Natural killer cell treated with Interleukin-12 subunit alpha and Interleukin-12 subunit beta and Interleukin-15 and Interleukin-18, amount 100 ng/mL, for 72 hours (primary cell): ENCODE measurements at places on chromosomes 16 and 17.

- DNase-seq: peak; percentile 79
Measured at GRCh38 chr17:78133971-78134898, 3.7 kb downstream of the TMC8 start.

- no peak for DNase-seq
Measured at GRCh38 chr16:10390330-10390729, 4.5 kb downstream of the ATF7IP2 start.

DNA sequence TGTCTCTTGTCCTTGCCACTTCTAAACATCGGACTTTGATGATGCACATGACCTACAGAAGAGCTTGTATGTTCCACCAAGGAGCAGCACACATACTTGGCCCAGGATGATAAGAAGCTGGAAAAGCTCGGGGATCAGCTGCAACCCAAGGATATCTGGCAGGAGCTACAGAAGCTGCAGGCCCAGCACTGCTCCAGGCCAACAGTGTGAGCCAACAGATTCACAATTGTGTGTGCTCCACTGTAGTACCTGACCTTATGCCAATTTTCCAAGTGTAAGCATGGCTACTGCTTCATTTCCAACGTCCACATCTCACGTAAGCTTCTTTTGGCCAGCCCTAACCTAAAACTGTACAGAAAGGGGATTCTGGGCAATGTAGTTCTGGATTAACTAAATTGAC lies 83.4 kb downstream of the COX10 start:
- no peak for DNase-seq

- DNase-seq: peak; percentile 25
Measured at GRCh38 chr16:3971261-3971660, 90.7 kb upstream of the CREBBP start.

DNA sequence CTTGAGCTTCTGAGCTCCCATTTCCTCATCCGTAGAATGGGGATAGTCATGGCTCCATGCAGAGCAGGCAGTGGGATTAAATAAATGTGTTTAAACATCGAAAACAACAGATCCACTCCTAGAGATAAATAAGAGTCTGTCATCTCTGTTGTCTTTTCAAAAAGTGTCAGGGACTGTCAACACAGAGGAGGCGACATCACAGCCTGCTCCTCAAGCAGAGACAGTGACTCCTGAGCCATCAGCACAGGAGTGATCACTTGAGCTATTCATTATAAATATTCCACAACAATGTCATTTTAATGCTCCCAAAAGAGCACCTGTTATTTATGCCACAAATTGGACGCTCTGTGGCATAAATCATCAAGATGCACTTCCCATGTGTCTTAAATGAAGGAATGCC lies 605.6 kb upstream of the CDH5 start:
- DNase-seq: no peak

DNA sequence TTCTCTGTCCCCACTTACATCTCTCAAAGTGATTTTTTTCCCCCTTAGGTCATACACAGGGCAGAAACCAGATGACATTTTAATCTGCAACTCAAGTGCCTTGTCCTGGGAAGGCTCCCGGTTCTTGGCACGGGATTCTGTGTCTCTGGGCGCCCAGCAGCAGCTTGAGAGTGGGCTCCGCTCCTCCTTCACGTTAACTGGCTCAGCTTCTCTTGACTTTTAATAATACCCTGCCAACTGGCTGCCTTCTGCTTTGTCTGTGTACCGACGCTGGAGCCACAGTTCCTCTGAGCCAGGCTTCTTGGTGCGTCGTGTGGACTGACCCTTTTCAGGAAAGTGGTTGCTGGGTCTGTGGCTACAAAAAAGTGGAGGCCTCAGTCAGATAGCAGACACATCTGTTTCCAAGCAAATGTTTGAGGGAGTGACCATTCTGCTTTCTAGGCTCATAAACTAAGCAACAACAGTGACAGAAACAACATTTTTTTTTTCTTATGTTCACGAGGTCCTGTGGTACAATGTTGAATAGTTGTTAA lies 64.9 kb downstream of the IRF8 start:
- DNase-seq: no peak

DNA sequence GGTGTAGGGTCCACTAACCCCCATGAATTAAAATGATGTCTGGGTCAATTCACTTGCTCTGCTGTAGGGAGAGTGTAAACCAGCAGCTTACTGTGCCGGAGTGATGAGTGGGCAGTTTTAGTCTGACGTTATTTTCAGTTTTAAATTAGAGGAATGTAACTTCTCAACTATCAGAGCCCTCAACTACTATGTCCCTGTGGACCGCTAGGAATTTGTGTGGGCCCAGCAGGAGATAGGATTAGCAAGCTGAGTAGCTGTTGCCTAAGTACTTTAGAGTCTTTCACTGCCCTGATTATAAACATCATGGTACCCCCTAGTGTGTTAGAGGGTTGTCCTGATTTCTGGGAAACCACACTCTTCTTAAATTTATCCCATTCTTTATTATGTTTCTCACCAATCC lies 11.4 kb downstream of the MARVELD3 start:
- DNase-seq: no peak

GRCh38 chr16:14219983-14220382 lies 148.9 kb downstream of the MRTFB start:
- DNase-seq: no peak

DNA sequence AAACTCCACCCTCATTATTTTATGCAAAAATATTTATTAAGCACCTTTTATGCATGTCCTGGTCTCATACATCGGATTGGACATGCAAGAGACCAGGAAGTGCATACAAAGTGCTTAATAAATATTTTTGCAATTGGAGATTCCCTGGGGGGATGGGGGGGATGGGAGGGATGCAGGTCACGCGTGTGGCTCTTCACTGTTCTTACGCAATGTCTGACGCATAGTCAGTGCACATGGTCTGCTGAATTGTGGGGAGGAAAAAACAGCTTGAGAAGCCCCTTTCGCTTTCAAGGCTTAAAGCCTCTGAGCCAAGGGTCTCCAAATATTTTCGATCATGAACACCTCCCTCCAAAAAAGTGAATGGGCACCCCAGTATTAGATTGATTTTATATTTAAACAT lies 96.7 kb upstream of the XYLT1 start:
- no peak for DNase-seq

- DNase-seq: no peak
Measured at GRCh38 chr16:69845181-69845580, 83.0 kb downstream of the WWP2 start.

DNA sequence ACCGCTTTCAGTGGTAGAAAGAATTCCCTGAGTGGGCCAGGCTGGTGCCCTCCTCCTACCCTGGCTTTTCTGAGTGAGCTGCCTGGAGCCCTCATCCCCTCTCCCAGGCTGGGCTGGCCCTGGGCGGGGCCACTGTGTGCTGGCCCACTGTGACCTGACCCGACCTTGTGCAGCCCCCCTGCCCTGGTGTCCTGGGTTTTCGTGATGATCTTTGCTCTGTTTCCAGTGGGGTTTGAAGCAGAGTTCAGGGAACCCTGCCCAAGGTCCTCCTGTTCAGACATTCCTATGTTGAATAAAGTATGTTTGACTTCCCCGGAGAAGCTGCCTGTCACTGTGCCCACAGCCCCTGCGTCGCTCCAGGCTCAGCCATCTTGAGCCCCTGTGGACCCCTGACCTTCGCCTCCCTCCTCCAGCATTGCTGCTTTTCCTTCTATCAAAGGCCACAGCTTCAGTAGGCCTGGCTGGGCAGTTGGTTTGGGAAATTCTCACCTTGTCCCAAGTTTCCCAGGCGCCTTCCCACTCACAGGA lies 13.7 kb upstream of the NAGLU start:
- no peak for DNase-seq

DNA sequence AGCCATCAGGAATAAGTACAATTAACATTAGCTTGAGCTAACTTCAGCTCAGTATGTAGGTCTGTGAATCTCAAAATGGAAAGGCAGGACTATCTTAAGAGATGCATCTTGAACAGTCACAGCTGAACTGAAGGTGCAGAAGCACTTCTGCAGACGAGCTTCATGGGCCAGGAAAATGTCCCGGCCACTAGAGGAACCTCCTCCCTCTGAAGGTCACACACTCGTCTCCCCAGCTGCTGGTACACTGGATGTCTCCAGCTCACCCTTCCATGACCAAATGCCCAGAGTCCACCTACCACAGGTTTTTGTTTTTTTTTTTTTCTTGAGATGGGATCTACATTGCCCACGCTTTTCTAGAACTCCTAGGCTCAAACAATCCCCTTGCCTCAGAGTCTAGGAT lies 33.2 kb downstream of the WDR59 start:
- no peak for DNase-seq

DNA sequence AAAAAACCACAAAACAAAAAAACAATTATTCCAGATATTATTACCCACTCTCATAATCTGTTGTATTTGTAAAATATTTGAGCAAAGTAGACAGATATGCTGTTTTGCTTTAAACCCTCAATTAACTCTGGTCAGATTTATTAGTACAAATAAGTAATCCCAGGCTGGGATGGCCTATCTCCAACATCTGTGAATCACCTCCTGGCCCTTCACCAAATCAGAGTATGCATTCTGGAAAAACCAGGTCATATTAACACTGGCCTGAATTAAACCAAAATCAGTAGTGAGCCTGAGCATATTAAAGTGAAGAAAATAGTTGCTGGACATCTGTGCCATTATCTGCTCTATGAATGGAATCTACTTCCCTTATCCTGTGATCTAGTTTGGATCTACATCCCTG lies 41.0 kb downstream of the STAT3 start:
- DNase-seq: no peak

DNA sequence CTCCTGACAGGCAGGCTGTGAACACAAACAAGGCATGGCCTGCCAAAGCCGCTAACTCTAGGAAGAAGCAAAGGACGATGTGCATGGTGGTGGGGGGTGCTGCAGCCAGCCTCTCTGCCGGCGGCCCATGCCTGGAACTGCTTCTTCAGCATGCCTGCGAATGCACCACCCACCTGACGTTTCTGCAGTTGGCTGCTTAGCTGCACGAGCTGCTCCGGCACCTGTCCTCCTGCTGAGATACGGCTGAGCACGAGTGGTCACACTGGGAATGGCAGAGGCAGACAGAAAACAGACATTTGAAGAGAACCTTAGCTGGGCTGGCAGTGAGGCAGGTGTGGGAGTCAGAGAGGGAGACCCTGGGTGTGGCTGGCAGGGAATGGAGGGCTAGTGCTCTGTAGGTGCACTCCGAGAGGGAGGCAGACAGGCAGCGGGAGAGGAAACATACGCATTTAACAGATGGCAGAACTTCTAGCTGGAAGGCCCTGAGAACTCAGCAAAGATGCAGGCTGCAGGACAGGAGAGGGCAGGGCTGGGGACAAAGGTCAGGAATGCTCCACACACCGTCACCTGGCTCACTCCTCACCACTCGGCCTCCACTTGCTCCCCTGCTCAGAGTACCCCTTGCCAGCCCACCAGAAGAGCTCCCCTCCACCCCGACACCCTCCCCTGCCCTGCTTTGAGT lies 5.2 kb downstream of the FLCN start:
- no peak for DNase-seq

GRCh38 chr17:64599827-64600226 lies 62.3 kb downstream of the SMURF2 start:
- DNase-seq: no peak

- peak; percentile 18 for DNase-seq
Measured at GRCh38 chr17:28904800-28905199, 1.9 kb upstream of the DHRS13 start.

DNA sequence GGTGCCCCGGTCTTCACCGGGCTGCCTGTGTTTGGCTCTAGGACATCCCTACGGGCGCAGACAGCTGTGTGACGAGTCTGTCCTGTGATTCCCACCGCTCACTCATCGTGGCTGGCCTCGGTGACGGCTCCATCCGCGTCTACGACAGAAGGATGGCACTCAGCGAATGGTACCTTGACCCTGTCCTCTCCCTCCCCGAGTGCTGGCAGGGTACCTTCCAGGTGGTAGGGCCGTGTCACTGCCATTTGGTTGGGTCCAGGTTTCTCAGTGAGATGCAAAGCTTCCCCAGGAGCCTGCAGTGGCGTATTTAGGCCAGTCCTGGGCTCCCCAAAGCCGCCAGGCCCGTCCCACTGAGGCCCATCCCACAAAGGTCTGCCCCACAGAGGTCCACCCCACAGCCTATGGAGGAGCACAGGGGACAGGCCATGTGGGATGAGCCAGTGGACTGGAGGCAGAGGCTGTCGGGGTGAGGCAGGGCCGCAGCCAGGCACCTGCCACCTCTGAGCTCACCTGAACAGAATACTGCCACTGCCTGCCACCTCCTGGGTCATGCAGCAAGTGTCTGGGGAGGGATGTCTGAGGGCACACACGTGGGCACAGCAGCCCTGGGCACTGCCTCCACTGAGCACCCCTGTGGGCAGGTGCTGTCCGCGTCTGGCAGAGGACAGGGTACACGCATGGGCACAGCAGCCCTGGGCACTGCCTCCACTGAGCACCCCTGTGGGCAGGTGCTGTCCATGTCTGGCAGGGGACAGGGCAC lies 31.4 kb upstream of the CHMP6 start:
- DNase-seq: no peak

- no peak for DNase-seq
Measured at GRCh38 chr16:54493061-54493460, 206.5 kb upstream of the IRX3 start.

- DNase-seq: no peak
Measured at GRCh38 chr17:13525876-13526275, 75.9 kb downstream of the HS3ST3A1 start.

- no peak for DNase-seq
Measured at GRCh38 chr16:27920391-27920891, 143.1 kb downstream of the GSG1L start.

- DNase-seq: no peak
Measured at GRCh38 chr17:1030684-1031532, 34.0 kb downstream of the TIMM22 start.

DNA sequence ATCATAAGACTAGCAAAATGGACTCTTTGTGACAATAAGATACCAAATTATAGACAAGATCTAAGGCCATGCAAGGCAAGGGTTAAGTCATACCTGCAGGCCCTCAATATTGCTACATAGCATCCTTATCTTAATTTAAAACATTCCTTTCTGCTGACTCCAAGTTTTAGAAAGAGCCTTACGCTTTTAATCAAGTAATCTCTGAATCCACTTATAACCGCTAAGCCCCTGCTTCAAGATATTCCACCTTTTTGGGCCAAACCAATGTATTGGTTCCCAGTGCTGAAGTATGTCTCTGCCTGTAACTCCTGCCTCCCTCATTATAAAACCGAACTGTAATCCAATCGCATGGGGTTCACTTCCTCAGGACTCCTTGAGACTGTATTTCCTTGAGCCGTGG lies 255.4 kb downstream of the PHKB start:
- no peak for DNase-seq

- DNase-seq: peak; percentile 94
Measured at GRCh38 chr16:31354394-31355291, at the start of gene ITGAX. TSS of gene ITGAX (plus strand) at chr16:31355176. CDS start at chr16:31355255, 79 bp downstream.

DNA sequence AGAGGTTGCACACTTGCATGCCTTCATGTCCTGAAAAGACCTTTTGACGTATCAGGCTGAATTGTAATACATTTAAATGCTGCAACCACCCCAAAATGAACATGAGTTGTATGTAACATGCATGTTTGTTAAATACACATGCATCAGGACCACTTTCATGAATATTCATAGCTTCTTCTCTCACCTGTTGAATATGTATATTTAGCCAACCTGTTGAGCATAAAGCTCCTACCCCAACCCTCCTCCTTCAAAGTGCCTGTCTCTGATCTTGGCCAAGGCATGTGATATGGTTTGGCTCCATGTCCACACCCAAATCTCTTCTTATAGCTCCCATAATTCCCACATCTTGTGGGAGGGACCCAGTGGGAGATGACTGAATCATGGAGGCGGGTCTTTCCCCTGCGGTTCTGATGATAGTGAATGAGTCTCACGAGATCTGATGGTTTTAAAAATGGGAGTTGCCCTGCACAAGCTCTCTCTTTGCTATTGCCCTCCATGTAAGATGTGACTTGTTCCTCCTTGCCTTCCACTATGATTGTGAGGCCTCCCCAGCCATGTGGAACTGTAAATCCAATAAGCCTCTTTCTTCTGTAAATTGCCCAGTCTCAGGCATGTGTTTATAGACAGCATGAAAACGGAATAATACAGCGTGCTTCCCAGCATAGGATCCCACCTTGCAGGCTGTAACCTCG lies 3.8 kb upstream of the CRYM start:
- DNase-seq: no peak
